ENCODE measurements at places on chromosomes 13 and 19. TPM values are rescaled to one million over a fixed set of nuclear protein-coding genes. Genes with fewer than 3 reads are reported as not detected.

- no peaks in the 10 kb centered on the region for H3K36me3 ChIP-seq
- H3K27ac ChIP-seq, result peak within 1 kb of the TSS; percentile 85
- H3K27me3 ChIP-seq, result no peaks in the 10 kb centered on the region
- H3K4me1 ChIP-seq, result peaks cover 13% of the 10 kb centered on the region
Observed at GRCh38 chr13:99501184-99501847, at the start of gene TM9SF2. TM9SF2 (plus strand) TSS chr13:99501472; CDS start chr13:99501607, 135 bp downstream.

- H3K36me3 ChIP-seq, result no peaks in the 10 kb centered on the region
- H3K27me3 ChIP-seq, result no peaks in the 10 kb centered on the region
- no peak overlapping the region for H3K4me3 ChIP-seq
- no peak overlapping the region for H3K27ac ChIP-seq
- no peak for DNase-seq
Observed at GRCh38 chr19:2089727-2090053, 6.4 kb downstream of the MOB3A start.

DNA sequence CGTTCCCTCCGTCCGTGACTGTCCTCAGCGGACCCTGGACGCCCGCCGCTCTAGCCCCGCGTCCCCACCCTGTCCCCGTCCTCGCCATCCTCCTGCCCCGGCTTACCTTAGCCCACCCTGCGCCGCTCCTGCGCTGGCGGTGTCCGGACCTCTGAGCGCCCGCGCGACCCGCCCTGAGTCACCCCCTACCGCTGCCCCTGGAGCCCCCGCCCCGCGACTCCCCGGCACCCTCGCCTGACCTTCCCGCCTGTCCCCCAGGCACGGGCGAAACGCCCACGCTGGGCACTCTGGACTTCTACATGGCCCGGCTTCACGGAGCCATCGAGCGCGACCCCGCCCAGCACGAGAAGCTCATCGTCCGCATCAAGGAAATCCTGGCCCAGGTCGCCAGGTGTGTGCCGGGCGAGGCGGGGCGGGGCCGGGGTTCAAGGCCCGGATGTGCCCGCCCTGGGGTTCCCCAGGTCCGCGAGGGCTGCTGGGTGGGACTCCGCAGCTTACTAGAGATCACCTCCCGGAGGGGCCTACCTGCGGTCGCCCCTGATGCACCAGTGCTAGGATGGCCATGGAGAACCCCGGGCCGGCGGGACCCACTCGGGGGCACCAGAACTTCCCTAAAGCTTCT is 5.1 kb downstream of the HMG20B start:
- H3K4me3 ChIP-seq, result no peak overlapping the region
- no peaks in the 10 kb centered on the region for H3K36me3 ChIP-seq
- no peak for DNase-seq
- H3K4me1 ChIP-seq, result peaks cover 7% of the 10 kb centered on the region
- H3K27me3 ChIP-seq, result no peaks in the 10 kb centered on the region

GRCh38 chr19:10013316-10013715 is at the start of gene RDH8:
RDH8 (plus strand) TSS chr19:10013483; CDS start chr19:10013498, 15 bp downstream.
- no peak within 1 kb of the TSS for H3K4me3 ChIP-seq
- H3K4me1 ChIP-seq, result no peaks in the 10 kb centered on the region
- H3K27ac ChIP-seq, result no peak within 1 kb of the TSS
- peaks cover 28% of the 10 kb centered on the region for H3K27me3 ChIP-seq
- no peaks in the 10 kb centered on the region for H3K36me3 ChIP-seq
- no peak for DNase-seq

- no peaks in the 10 kb centered on the region for H3K36me3 ChIP-seq
- DNase-seq, result no peak
- H3K27me3 ChIP-seq, result no peaks in the 10 kb centered on the region
- no peak overlapping the region for H3K27ac ChIP-seq
- H3K4me1 ChIP-seq, result no peaks in the 10 kb centered on the region
Observed at GRCh38 chr13:38730332-38730731, 43.5 kb downstream of the FREM2 start.

DNA sequence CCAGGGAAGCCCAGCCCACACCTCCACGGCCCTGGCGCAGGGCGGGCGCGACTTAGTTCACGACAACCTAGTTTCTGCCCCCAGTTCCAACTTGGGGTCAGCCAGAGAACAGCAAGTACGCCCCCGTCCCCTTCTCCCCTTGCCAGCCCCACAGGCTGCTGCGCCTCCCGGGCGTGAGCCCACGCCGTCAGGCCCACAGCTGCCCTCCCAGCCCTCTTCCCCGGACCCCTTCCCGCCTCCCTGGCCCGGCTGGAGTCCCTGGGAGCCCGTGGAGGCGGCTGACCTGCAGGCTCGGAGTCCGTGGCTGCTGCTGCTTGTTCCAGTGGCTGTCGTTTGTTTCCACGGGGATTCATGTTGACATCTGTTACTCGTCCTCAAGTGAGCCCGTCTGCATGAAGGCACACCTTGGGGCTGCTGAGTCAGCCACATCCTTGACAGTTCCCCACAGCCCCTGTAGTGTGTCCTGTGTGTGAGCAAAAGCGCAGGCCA is 86.0 kb downstream of the ATP11A start:
- H3K4me3 ChIP-seq, result no peak overlapping the region
- no peak overlapping the region for H3K27ac ChIP-seq
- no peaks in the 10 kb centered on the region for H3K4me1 ChIP-seq
- no peak for DNase-seq

DNA sequence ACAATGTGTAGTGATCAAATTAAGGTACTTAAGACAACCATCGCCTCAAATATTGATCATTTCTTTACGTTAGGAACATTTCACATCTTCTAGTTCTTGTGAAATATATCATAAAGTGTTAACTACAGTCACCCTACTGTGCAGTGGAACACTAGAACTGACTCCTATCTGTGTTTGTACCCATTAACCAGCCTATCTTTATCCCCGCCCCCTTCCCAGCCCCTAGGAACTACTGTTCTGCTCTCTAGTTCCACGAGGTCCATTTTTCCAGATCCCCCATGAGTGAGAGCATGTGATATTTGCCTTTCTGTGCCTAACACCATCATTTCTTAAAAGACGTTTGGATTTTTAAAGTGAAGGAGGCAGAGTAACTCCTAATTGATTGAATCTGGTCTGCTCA is 24.4 kb upstream of the GGACT start:
- no peaks in the 10 kb centered on the region for H3K4me1 ChIP-seq
- H3K4me3 ChIP-seq, result no peak overlapping the region
- no peaks in the 10 kb centered on the region for H3K27me3 ChIP-seq

DNA sequence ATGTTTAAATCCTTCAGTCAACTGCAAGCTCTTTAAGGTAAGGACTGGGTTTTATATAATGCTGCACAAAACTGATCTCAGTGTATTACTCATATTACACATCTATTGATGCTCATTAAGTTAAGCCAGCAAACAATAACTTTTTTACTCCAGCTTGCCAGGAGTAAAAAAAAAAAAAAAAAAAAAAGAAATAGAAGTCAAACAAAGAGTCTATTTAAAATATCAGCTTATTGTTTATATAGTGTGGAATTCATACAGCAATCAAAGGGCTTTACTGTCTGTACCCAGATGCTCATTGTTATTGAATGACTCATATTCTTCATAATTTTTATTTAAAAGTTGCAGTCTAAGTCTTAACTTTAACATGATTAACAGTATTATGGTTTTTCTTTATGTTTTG is 21.8 kb upstream of the KBTBD7 start:
- H3K27ac ChIP-seq, result no peak overlapping the region
- H3K36me3 ChIP-seq, result no peaks in the 10 kb centered on the region
- no peaks in the 10 kb centered on the region for H3K4me1 ChIP-seq
- H3K4me3 ChIP-seq, result no peak overlapping the region
- H3K27me3 ChIP-seq, result no peaks in the 10 kb centered on the region

DNA sequence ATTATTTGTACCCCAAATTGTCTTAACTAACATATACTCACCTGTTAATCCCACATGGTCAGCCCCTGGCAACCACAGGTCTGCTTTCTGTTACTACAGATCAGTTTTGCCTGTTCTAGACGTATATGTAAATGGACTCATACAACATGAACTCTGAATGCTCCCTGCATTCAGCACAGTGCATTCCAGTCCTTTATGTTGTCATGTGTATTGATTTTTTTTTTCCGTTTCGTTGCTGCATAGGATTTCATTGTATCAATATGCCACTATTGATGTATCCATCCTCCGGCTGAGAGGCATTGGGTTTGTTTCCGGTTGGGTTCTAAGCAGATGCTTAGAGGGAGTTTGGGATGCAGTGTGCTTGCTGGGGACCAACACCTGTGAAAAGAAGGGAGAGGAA is 36.1 kb upstream of the TNFRSF19 start:
- no peak for DNase-seq
- no peaks in the 10 kb centered on the region for H3K4me1 ChIP-seq
- H3K36me3 ChIP-seq, result no peaks in the 10 kb centered on the region
- H3K27ac ChIP-seq, result no peak overlapping the region

DNA sequence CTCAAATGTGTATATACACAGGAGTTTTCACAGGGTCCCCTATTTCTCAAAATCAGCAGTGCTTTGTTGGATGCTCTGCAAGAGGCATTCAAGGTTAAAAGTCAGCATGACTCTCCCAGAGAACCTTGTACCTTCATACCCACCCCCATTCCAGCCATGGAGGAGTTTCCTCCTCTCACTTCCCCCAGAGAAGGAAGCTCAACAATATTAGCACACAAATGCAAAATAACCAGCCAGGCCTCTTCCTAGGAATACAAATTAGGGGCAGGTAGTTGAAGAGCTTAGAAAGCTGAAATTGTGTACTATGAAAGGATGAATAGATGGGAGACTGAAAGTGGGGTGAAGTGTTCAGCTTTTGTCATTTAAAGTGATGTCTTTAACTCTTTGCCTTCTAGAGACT is 43.8 kb downstream of the SPRY2 start:
- no peaks in the 10 kb centered on the region for H3K36me3 ChIP-seq
- DNase-seq, result no peak
- H3K27me3 ChIP-seq, result no peaks in the 10 kb centered on the region
- H3K4me3 ChIP-seq, result no peak overlapping the region
- no peak overlapping the region for H3K27ac ChIP-seq

DNA sequence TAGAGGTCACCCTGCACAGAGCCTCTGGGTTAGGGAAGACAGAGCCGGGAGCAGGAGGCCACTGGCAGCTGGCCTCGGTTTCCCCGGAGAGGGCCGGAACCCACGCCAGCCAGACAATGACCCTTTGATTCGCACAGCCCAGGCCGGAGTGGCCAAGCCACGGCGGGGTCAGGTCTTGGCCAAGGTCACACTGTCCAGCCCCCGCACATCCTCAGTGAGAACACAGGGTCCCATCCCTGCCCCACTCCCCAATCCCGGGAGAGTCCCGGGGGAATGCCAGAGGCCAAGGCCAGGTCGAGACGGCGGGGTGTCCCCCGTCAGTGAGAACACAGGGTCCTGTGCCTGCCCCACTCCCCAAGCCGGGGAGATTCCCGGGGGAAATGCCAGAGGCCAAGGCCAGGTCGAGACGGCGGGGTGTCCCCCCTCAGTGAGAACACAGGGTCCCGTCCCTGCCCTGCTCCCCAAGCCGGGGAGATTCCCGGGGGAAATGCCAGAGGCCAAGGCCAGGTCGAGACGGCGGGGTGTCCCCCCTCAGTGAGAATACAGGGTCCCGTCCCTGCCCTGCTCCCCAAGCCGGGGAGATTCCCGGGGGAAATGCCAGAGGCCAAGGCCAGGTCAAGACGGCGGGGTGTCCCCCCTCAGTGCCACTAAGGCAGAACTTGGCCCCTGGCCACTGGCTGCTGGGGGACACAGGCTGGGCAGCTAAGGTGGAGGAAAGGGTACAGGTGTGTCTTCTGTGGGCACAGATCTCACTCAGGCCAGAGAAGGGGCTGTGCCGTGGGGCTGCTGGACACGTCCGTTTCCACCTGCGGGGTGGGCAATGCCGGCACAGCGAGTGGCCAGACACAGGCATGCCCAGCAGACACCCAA is 1.7 kb upstream of the FSTL3 start:
- H3K27ac ChIP-seq, result no peak overlapping the region
- H3K4me3 ChIP-seq, result no peak overlapping the region
- DNase-seq, result no peak
- H3K36me3 ChIP-seq, result no peaks in the 10 kb centered on the region
- peaks cover 37% of the 10 kb centered on the region for H3K4me1 ChIP-seq
- H3K27me3 ChIP-seq, result no peaks in the 10 kb centered on the region

DNA sequence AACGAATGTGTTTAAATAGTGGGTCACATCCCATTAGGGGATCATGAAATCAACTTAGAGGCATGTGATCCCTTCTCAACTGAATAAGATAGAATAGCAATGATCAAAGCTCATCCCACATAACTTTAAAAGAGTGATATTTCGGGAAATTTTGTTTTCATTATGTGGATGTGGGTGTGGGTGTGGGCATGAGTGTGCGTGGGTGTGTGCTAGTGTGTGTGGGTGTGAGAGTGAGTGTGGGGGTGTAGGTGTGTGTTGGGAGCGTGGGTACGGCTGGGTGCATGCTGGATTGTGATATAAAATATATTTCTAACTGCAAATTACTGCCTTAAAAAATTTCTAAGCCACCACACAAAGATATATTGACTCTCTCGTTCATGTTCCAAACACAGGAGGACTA is 15.9 kb downstream of the RXFP2 start:
- no peak overlapping the region for H3K27ac ChIP-seq
- no peak overlapping the region for H3K4me3 ChIP-seq
- no peaks in the 10 kb centered on the region for H3K4me1 ChIP-seq
- no peaks in the 10 kb centered on the region for H3K36me3 ChIP-seq
- DNase-seq, result no peak

SIGLEC9 gene
- 9.7 TPM for total RNA-seq

C13orf42 gene
- not detected for total RNA-seq

TDRD12 gene
- 0.90 TPM for total RNA-seq

Measured in adrenal gland (tissue), 19 donors.